ENCODE measurements at places on chromosomes 7 and 10. TPM values are rescaled to one million over a fixed set of nuclear protein-coding genes. Genes with fewer than 3 reads are reported as not detected.

DNA sequence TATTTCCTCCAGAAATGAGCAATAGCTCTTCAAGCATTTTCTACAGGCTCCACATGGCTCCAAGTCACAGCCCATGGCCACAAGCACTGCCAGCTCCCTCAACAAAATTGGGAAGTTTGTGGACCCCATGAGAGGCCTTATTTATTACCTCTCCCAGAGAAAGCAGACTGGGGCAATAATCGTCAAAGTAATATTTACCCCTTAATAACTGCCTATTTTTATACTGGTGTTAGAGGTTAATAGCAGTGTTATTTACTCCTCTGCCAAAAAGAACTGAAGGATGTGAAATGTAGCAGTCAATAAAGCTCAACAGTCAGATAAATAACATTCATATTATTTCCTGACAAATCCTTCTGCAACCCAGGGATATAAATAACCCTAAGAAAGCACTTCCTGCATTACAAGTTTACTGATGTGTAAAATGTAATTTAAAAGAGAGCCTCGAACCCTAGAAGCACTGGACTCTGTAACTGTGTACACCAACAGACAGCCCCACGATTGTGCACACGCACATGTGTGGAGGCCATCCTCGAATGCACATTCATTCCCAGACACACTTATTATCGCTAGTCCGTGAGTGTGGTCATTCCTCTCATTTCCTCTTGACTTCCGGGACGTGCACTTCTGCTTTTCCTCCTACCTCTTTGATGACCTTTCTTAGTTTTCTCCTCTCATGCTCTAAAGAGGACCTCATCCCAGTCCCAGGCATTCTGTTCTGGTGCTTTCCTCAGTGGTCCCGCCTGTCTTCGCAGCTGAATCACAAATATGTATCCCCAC lies 157.4 kb downstream of the EVX1 start:
- H3K4me1 ChIP-seq = no peaks in the 10 kb centered on the region
- no peak overlapping the region for H3K4me3 ChIP-seq
- H3K27ac ChIP-seq = no peak overlapping the region
- peaks cover 8% of the 10 kb centered on the region for H3K27me3 ChIP-seq
- DNase-seq = no peak
- no peaks in the 10 kb centered on the region for H3K36me3 ChIP-seq

The OR6B1 gene
- not detected for total RNA-seq

GRCh38 chr7:44921607-44922350 lies 36.4 kb upstream of the PURB start:
- no peaks in the 10 kb centered on the region for H3K4me1 ChIP-seq
- H3K36me3 ChIP-seq = no peaks in the 10 kb centered on the region
- peak; percentile 94 for DNase-seq
- H3K4me3 ChIP-seq = no peak overlapping the region

GRCh38 chr7:66301249-66301648 lies 96.1 kb downstream of the TPST1 start:
- H3K4me1 ChIP-seq = no peaks in the 10 kb centered on the region
- no peak overlapping the region for H3K4me3 ChIP-seq
- no peak for DNase-seq
- H3K27ac ChIP-seq = no peak overlapping the region

DNA sequence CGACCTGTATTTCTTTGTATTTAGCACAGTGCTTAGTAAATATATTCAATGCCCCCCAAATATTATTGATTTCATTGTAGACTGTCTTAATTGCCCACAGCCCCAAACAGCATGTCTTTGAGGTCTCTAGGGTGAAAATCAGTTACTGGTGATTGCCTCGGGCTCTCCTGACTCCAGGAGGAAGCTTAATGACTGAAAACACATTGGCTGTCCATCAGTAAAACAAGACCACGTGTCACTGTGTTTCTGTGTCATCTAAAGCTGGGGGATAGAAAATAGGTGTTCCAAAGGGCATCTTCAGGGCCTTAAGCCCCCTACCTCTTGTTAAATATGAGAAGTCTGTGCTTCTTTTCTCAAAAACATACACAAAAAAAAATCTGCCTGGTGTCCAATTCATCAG lies 67.9 kb downstream of the CACNA2D1 start:
- H3K36me3 ChIP-seq = no peaks in the 10 kb centered on the region
- H3K27ac ChIP-seq = no peak overlapping the region
- no peak overlapping the region for H3K4me3 ChIP-seq
- peaks cover 46% of the 10 kb centered on the region for H3K4me1 ChIP-seq

- H3K4me3 ChIP-seq = no peak overlapping the region
- no peak for DNase-seq
- no peak overlapping the region for H3K27ac ChIP-seq
- H3K36me3 ChIP-seq = no peaks in the 10 kb centered on the region
- H3K4me1 ChIP-seq = no peaks in the 10 kb centered on the region
Measured at GRCh38 chr7:142380069-142380468, 122.2 kb upstream of the PRSS58 start.

The UPK3BL2 gene
- total RNA-seq = 7.1 TPM

DNA sequence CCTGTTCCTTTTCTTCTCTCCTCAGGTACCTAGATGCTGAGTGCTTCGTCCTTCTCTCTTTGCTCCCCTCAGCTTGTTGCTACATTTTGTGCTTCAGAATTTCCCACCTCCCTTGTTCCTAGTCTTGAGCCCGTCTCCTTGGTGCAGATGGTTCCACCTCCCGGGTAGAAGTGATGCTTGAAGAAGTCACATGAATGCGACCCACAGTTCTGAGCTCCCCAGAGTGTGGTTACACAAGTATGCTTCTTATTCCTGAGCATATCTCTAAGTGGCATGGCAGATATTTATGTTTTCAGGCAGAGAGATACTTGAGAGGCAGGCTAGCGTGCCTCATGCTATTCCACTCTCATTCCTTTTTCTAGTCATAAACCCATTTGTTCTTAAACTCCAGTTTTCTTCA lies 34.0 kb downstream of the INPP5F start:
- no peak for DNase-seq
- H3K36me3 ChIP-seq = no peaks in the 10 kb centered on the region
- H3K27ac ChIP-seq = no peak overlapping the region
- no peak overlapping the region for H3K4me3 ChIP-seq

The IFIT2 gene
- 8.6 TPM for total RNA-seq

The IFIT1B gene
- total RNA-seq = 0.21 TPM

- H3K4me3 ChIP-seq = peak overlapping the region; percentile 85
- peak overlapping the region; percentile 61 for H3K27ac ChIP-seq
- DNase-seq = peak; percentile 29
- H3K36me3 ChIP-seq = no peaks in the 10 kb centered on the region
- peaks cover 17% of the 10 kb centered on the region for H3K4me1 ChIP-seq
Measured at GRCh38 chr7:16753932-16754855, 639 bp downstream of the TSPAN13 start.

DNA sequence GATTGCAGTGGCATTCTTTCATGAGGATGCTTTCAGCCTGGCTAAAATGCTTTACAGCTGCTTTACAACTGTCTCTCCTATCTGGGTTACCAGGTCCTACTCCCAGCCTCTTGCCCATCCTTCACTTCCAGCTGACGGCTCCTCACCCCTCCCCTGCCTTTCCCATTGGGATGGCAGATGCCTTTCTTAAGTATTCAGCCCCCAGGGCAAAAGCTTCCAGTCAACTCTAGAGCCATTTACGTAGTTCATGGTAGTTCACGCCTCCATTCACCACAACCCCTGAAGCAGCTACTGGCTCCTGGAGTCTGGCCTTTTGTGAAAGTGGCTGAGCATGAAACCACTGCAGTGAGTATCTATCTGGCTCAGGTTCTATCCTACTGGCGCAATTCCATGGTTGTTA lies 17.2 kb upstream of the BMPER start:
- no peaks in the 10 kb centered on the region for H3K4me1 ChIP-seq
- H3K27me3 ChIP-seq = no peaks in the 10 kb centered on the region
- H3K36me3 ChIP-seq = no peaks in the 10 kb centered on the region
- DNase-seq = no peak
- no peak overlapping the region for H3K27ac ChIP-seq
- H3K4me3 ChIP-seq = no peak overlapping the region

The PPP1R9A gene
- 41.9 TPM for total RNA-seq

GRCh38 chr10:42952349-42952748 lies 124.5 kb upstream of the RET start:
- H3K27me3 ChIP-seq = peaks cover 27% of the 10 kb centered on the region
- H3K4me3 ChIP-seq = no peak overlapping the region
- peaks cover 5% of the 10 kb centered on the region for H3K4me1 ChIP-seq
- H3K27ac ChIP-seq = peak overlapping the region; percentile 25

The MIOS gene
- 22.8 TPM for total RNA-seq

DNA sequence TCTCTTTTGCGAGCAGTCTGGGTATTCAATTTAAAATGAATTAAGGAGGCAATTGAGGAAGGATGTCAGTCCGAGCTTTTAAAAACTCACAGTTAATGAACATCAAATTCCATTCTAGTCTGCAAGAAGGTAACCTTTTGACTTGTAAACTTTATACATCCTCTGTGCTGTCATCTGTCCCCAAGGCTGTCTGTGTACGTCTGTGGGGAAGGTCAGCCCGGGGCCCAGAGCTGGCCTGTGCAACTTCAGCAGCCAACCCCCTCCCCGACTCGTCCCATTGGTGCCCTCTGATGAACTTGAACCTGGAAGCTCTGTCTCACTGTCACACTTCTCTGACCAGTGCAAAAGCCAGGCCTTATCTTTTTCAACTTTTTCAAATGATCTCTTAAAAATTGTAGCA lies 80.3 kb downstream of the CCDC3 start:
- H3K27ac ChIP-seq = no peak overlapping the region
- H3K4me3 ChIP-seq = no peak overlapping the region
- no peaks in the 10 kb centered on the region for H3K27me3 ChIP-seq
- no peak for DNase-seq
- no peaks in the 10 kb centered on the region for H3K36me3 ChIP-seq
- peaks cover 9% of the 10 kb centered on the region for H3K4me1 ChIP-seq

- peaks cover 3% of the 10 kb centered on the region for H3K27me3 ChIP-seq
- no peaks in the 10 kb centered on the region for H3K4me1 ChIP-seq
- peaks cover 25% of the 10 kb centered on the region for H3K36me3 ChIP-seq
Measured at GRCh38 chr7:128389618-128390329, 20.0 kb downstream of the IMPDH1 start.

GRCh38 chr7:155984028-155984580 lies 171.8 kb upstream of the SHH start:
- peaks cover 32% of the 10 kb centered on the region for H3K27me3 ChIP-seq
- no peak for DNase-seq
- no peak overlapping the region for H3K27ac ChIP-seq
- H3K36me3 ChIP-seq = no peaks in the 10 kb centered on the region
- H3K4me3 ChIP-seq = no peak overlapping the region
- H3K4me1 ChIP-seq = no peaks in the 10 kb centered on the region

The OR2A5 gene
- not detected for total RNA-seq

DNA sequence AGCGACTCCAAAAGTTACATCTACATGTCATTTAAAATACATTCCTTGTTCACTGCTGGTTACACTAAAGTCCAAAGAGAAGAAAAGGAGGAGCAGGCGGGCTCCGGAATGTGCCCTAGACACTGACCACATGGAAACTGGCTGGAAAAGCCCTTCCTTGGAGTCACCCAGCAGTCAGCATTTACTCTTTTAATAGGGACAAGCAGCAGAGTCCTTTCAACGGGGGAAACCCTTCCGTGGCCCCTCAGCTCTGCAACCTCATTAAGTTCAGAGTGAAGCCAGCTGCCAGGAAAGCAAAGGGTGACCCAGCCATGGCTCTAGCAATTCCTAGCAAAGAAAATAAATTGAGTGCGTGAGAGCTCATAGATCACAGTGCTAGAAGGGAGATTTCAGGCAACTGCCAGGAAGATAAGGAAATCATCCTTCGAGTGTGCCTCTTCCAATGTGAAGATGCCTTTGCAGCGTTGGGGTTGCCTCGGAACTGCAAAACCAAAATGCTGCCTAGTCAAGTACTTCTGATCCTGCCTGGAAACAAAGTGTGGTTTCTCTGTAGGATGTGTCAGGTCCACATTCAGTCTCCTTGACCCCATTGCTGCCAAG lies 101.6 kb downstream of the SORBS1 start:
- H3K4me1 ChIP-seq = peaks cover 73% of the 10 kb centered on the region
- no peak overlapping the region for H3K4me3 ChIP-seq
- H3K36me3 ChIP-seq = no peaks in the 10 kb centered on the region
- no peak overlapping the region for H3K27ac ChIP-seq

GRCh38 chr7:46173476-46174195 lies 252.6 kb upstream of the IGFBP3 start:
- no peaks in the 10 kb centered on the region for H3K36me3 ChIP-seq
- H3K27me3 ChIP-seq = no peaks in the 10 kb centered on the region
- H3K4me1 ChIP-seq = peaks cover 17% of the 10 kb centered on the region
- no peak overlapping the region for H3K4me3 ChIP-seq
- DNase-seq = peak; percentile 67

The RSPH10B2 gene
- total RNA-seq = not detected

The MYOF gene
- 53.8 TPM for total RNA-seq

The AEBP1 gene
- total RNA-seq = 26.4 TPM

- H3K4me1 ChIP-seq = no peaks in the 10 kb centered on the region
- H3K36me3 ChIP-seq = no peaks in the 10 kb centered on the region
- no peaks in the 10 kb centered on the region for H3K27me3 ChIP-seq
- no peak overlapping the region for H3K27ac ChIP-seq
- no peak for DNase-seq
- H3K4me3 ChIP-seq = no peak overlapping the region
Measured at GRCh38 chr10:130261306-130261705, 125.1 kb downstream of the GLRX3 start.

- H3K27ac ChIP-seq = peak overlapping the region; percentile 62
- H3K4me3 ChIP-seq = no peak overlapping the region
- no peak for DNase-seq
- no peaks in the 10 kb centered on the region for H3K27me3 ChIP-seq
Measured at GRCh38 chr7:2214636-2215035, 18.1 kb downstream of the MAD1L1 start.

The TDRD1 gene
- 7.0 TPM for total RNA-seq

DNA sequence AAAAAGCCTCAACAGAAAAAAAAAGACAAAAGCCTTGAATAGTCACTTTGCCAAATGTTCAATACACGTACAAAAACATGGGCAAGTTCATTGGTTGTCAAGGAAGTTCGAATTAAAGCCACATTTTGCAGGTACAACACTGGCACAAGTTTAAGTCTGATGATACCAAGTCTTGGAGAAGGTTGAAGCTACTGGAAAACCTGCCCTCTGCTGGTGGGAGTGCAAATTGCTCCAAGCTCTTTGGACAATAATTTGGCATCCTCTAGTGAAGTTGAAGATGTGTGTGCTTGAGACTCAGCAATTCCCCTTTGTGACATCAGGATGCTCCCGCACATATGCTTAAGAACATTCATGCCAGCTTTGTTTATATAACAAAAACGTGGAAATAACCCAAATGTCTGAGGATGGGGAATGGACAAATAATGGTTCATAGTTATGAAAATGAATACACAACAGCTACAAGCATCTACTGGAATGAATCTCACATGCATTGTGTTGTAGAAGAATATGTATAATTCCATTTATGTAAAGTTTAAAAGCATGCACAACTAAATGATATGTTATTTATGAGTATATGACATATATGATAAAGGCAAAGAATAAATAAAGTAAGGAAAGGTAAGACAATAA lies 120.0 kb upstream of the PLPP4 start:
- no peak overlapping the region for H3K4me3 ChIP-seq
- peaks cover 3% of the 10 kb centered on the region for H3K27me3 ChIP-seq
- peak; percentile 13 for DNase-seq
- H3K36me3 ChIP-seq = no peaks in the 10 kb centered on the region

The TACR2 gene
- total RNA-seq = 0.19 TPM

The SEMA3C gene
- total RNA-seq = 56.6 TPM

The THSD7A gene
- 2.6 TPM for total RNA-seq

- no peak overlapping the region for H3K27ac ChIP-seq
- H3K36me3 ChIP-seq = no peaks in the 10 kb centered on the region
- no peak for DNase-seq
- no peak overlapping the region for H3K4me3 ChIP-seq
- H3K27me3 ChIP-seq = no peaks in the 10 kb centered on the region
Measured at GRCh38 chr7:36132012-36132411, 21.0 kb upstream of the EEPD1 start.

- no peak for DNase-seq
- H3K4me1 ChIP-seq = peaks cover 29% of the 10 kb centered on the region
- no peaks in the 10 kb centered on the region for H3K36me3 ChIP-seq
- no peak overlapping the region for H3K4me3 ChIP-seq
Measured at GRCh38 chr7:36273836-36274235, 115.8 kb upstream of the ANLN start.

The ELN gene
- total RNA-seq = 20.1 TPM

All from heart right ventricle (tissue), 16 donors.